ENCODE measurements at places on chromosomes 1 and 21.

DNA sequence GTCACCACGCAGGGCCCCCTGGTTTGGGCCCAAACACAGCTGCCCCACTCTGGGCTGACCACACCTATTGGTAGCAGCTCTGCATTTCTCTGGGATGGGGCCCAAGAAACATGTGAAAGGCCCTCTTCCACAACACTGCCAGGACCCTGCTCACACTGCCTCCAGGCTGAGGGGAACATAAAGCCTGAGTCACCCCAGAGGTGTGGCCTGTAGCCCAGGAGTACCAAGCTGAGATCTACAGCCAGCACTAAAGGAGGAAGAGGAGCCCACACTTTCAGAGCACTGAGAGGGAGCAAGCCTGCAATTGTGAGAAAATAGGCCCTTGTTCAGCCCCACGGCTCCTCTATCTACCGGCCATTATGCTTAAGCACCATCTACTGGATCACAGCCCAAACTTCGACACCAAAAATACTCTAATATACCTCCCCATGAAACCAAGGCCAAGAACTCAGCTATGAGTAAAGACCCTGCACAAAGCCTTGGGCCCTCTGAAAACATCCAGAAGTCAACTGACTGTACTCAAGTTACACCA is 14.4 kb upstream of the OR2T10 start:
- no peak for DNase-seq

GRCh38 chr1:23784846-23785245 is 6.1 kb upstream of the LYPLA2 start:
- no peak for DNase-seq

DNA sequence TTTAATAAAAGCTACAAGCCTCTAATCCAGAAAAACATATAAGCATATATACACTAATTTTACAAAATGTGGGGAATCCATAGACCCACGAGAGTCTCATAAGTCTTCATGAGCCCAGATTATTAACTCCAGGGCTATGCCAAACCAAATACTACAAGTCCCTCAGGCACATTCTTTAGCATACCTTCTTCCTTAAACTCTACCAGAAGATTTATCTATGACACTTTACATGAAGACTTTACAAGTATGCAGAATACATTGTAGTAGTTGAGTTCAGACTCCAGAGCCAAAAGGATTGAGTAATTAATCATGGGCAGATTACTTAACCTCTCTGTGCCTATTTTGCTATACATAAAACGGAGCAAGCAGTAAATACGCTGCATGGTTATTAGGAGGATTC is 793.7 kb upstream of the ADGRL2 start:
- DNase-seq: no peak

GRCh38 chr1:243944429-243945160 is 94.6 kb upstream of the AKT3 start:
- no peak for DNase-seq

GRCh38 chr1:184524248-184524647 is 137.4 kb downstream of the C1orf21 start:
- no peak for DNase-seq

DNA sequence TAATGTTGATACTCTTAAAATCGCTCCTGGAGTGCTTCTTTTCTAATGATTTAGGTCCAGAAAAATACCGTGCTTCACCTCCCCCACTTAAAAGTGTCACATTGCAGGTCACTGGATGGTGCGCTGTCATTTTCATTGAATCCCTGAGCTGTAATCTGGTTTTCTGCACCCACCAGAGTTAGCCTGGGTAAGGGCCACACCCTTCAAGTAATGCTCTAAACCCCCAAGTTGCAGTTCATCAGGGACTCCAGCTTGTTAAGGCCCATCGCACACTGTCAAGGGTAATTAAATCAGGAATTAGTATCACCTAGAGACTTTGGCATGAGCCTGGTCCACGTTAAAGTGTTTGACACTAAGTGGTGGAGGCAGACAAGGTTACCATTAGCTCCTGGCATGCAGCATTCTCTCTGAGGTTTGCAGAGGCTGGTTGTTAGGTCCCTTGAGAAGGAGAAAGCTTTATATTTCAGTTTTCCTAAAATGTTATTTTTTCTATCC is 34.0 kb downstream of the ASTN1 start:
- no peak for DNase-seq

DNA sequence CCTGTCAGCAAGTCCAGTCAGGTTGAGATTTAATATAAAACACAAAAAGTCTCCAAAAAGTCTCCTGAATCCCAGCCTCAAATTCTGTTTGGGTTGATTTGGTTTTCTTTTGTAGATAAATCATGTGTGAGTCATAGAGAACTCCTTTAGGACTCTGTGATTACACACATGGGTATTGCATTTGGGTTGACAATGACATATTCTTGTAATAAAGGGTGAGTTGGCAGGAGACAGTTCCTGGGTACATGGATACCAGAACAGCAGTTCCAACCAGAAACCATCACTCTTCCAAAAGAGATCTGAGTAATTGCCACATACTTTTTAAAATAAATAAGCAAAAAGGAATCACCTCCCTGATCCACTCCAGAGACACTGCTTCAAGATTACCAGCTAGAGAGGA is 8.9 kb downstream of the CR2 start:
- DNase-seq: no peak

DNA sequence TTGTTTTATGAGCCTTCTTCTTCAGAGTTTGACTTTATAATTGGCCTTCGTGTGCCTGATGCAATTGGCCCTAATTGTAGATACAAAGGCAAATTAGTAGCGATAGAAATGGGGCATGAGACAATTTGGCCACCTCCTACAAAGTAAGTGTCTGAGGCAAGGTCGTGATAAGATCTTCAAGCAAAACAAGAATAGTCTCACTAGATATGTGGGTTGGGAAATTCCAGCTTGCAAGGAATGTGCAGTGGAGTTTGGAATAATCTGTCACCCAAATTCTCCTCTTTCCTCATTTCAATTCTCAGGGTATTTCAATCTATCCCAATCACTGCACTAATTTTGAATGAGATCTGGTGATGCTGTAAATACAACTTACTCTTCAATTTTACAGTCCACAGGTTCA is 11.4 kb upstream of the TSNAX start:
- DNase-seq: no peak

DNA sequence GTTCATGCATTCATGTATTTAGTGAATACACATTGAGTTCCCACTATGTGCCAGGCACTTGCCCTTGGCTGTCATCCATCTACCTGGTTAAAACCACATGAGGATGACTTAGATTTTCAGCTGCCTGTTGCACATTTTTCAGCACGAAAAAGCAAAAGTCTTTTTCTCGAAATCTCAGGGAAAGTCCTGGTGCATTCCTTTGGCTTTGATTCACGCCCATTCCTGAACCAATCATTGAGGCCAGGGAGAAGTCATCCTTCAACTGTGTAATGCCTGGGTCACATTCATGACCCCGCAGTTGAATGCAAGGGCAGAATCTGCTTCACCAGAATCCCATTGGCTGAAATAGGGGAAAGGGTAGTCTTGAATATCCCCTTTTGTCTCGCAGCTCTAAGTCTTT is 84.4 kb downstream of the RNF220 start:
- no peak for DNase-seq

- DNase-seq: no peak
These were observed 22.8 kb upstream of the ELOA start for GRCh38 chr1:23720256-23720995.

GRCh38 chr1:28249013-28249865 is 10.1 kb upstream of the SESN2 start:
- peak; percentile 51 for DNase-seq

DNA sequence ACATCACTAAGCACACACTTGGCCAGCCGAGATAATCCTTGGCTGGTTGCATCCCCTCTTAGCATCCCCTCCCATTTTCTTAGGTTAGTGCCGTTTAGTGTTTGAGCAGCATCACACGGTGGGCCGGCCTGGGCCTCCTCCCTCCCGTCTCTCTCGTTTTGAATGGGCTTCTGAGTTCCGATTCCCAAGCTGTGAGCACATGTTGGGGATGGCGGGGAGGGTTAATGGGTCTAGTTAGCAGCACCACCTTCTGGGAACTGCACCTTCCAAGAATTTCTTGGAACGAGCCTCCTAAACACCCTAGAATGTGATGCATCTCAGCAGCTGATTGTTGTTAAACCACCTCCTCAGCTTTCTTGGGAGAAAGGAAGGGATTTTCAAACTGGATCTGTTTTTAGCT is 73.3 kb downstream of the CNIH3 start:
- no peak for DNase-seq

- DNase-seq: no peak
These were observed 93.0 kb downstream of the DISC1 start for GRCh38 chr1:231719485-231720183.

- DNase-seq: no peak
These were observed 27.2 kb downstream of the PSMG1 start for GRCh38 chr21:39156024-39156423.

DNA sequence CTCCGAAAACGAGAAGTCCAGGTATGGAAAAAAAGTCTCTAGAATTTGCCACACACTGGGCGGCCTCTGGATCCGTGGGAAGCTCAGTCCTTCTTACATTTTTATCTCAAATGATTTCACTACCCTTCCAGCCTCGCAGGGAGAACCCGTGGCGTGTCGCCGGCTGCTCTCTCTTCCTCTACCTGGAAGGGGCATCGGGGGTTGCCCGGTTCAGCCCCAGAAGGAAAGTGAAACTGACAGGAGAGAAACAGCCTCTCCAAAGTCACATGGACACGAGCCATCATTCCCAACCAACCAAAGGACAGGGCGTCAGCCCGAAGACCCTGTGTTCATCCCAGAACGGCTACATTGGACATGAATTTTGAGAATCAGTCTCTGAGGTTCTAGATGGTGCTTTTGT is 182.5 kb downstream of the ADSS2 start:
- no peak for DNase-seq

GRCh38 chr1:202250982-202251381 is 57.4 kb downstream of the LGR6 start:
- DNase-seq: no peak

DNA sequence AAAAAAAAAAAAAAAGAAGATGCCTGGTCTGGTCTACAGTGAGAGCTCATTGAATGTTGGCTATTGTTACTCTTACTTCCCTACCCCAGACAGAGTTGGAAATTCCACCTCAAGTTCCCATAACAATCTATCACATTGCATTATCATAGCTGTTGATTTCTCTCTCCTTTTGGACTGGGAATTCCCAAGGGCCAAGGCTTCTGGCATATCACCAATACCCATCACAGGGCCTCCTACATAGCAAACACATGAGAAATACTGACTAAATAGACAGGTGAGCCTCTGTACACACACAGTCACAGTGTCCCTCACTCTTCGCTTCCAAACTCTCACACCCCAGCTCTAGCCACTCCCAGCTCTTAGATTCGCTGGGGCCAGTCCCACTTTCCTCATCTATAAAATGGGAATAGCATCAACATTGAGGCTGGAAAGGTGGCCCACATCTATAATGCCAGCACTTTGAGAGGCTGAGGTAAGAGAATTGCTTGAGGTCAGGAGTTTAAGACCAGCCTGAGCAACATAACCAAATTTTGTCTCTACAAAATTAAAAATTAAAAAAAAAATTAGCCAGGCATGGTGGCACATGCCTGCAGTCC is 6.4 kb downstream of the PTAFR start:
- DNase-seq: no peak

- no peak for DNase-seq
These were observed 4.9 kb downstream of the TEX38 start for GRCh38 chr1:46676531-46676930.

GRCh38 chr1:153677718-153678518 is 570 bp upstream of the NPR1 start:
- DNase-seq: peak; percentile 63

DNA sequence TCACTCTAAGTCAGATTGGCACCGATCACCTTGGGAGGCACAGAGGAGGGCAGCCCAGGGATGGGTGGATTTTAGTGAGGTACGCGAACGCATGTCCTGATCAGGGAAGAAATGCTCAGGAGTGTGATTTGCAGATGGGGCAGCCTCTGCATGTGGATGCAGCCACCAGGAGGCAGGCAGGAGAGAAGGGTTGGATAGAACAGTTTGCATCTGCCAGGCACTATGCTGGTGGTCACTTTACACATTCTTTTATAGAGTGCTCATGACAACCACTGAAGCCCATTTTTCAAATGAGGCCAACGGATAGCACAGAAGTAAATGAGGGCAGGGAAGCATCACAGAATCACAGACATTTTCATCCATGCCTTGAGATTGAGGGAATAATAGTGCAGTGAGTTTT is 5.7 kb downstream of the LAMB3 start:
- no peak for DNase-seq

DNA sequence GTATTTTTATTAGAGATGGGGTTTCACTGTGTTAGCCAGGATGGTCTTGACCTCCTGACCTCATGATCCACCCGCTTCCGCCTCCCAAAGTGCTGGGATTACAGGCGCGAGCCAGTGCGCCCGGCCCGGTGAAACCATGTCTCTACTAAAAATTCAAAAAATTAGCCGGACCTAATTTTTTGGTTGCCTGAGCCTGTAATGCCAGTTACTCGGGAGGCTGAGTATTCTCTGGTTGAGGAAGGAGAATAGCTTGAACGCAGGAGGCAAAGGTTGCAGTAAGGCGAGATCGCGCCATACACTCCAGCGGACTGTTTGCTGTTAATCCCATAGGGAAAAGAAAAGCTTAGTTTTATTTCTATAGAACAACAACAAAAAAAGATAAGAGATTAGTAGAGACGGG is 29.9 kb upstream of the HJV start:
- DNase-seq: peak; percentile 58

- DNase-seq: no peak
These were observed 54.9 kb downstream of the DHRS3 start for GRCh38 chr1:12562955-12563576.

- DNase-seq: no peak
These were observed 405.9 kb upstream of the B3GALT2 start for GRCh38 chr1:193592317-193592716.

GRCh38 chr1:10620776-10621175 is 146.0 kb downstream of the PEX14 start:
- no peak for DNase-seq

GRCh38 chr1:20211511-20211931 is 25.2 kb upstream of the PLA2G2C start:
- DNase-seq: no peak

DNA sequence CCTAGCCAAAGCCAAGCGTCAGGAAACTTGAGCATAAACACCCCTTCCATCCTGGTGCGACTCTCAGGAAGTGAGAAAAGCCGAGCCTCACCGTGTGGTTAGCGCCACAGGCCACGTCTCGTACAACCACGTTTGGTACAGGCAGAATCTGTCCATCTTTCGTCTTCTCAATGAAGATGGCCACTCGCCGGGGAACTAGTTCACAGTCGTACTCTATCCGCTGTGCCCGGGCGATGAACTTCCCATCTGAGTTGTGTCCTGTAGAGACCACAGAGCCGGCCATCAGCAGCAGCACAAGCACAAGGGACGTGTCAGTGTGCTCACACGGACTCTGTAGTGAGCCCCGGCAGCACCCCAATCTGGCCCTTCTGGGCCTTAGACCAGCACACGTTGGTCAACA is 23.1 kb downstream of the RCC2 start:
- DNase-seq: no peak

DNA sequence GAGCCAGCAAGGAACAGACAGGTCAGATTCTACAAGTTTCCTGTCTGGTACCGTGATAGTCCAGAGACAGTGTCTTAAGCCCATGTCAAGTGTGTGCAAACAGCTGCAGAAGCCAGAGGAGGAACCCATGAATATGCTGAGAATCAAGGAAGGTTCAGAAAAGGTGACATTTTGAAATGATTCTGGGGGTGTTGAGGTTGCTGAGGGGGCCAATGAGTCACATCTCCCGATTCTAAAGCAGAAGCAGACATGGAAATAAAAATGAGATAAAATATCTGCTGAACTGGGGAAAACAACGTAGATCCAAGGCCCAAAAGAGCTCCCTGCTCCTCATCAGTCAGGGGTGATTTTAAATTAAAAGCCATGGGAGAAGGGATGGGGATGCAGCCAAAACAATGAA is 15.8 kb upstream of the SYT6 start:
- no peak for DNase-seq
